Large intestine (tissue), 12 donors: ENCODE measurements at places on chromosomes 5 and 9. TPM values are rescaled to one million over a fixed set of nuclear protein-coding genes. Genes with fewer than 3 reads are reported as not detected.

- DNase-seq: peak; percentile 41
Observed at GRCh38 chr9:98401140-98402018, 145.9 kb upstream of the TBC1D2 start.

GRCh38 chr5:53819482-53819881, 259.0 kb downstream of the NDUFS4 start:
- DNase-seq: no peak

GRCh38 chr5:90644132-90644531, 85.5 kb downstream of the ADGRV1 start:
- no peak for DNase-seq

DNA sequence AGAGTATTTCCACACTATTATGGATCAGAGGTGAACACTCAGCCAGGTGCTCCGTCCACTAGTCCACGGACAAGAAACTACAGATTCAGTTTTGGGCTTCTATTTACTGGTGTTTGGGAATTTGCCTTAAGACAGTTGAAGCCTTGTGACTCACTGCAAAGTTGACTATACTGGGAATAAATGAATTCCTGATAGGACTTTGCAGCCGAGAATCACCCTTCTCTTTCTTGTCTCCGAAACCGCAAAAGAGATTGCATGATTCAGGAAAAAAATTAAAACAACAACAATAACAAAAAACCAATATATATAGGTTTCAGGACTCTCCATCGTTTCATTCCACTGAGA, 716 bp downstream of the TMEM171 start:
- no peak for DNase-seq

DNA sequence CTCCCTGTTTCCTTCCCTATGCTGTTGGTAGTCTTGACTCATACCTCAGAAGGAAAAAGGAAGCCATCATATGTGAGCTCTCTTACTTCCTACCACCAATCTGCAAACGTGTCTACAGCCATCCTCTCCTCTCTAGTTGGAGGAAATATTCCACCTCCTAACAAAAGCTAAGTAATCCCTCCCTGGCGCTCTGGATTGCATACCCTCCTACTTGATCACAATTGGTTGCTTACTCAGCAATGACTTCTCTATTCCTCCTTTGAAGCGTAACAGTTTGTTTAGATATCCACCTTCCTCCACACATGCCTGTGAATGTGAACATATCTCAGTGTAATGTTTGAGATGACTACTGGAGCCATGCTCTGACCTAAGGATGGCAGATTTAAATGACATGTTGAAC, 18.2 kb downstream of the RUSC2 start:
- no peak for DNase-seq

- DNase-seq: no peak
Observed at GRCh38 chr9:77987081-77987656, 44.4 kb downstream of the GNAQ start.

- DNase-seq: no peak
Observed at GRCh38 chr5:96037128-96037527, 75.5 kb upstream of the ELL2 start.

DNA sequence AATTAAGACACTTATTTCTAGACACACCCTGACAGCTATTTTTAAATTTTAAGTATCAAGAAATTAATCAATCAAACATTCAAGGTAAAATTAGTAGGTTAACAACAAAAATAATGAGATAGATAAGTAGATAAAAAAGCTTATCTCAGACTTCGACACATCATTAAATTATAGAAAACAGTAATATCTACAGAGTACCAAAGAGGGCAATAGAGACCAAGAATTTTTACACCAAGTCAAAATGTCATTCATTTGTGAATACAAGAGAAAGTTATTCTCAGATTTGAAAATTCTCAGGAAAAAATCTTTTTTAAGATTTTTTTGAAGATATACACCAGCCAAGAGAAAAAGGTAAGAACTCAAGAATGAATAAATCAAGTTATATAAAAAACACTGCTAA, 445.6 kb downstream of the ACTL7B start:
- DNase-seq: no peak

DNA sequence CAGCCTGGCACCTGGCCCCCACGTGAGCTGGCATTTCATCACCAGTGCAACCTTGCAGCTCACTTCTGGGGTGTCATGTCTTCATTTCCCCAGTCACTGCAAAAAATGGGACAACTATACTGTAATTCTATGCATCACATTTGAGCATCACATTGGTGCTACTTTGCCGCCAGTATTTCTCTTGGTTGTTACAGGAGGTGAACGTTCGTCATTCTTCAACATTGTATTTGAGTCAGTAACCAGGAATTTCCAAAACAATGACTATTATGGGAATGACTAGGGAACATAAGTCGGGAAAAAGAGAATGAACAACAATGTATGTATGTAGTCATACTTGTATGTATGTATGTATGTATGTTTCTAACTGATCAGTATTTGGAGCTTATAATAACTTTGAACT, 1278.0 kb downstream of the EFNA5 start:
- DNase-seq: no peak

DNA sequence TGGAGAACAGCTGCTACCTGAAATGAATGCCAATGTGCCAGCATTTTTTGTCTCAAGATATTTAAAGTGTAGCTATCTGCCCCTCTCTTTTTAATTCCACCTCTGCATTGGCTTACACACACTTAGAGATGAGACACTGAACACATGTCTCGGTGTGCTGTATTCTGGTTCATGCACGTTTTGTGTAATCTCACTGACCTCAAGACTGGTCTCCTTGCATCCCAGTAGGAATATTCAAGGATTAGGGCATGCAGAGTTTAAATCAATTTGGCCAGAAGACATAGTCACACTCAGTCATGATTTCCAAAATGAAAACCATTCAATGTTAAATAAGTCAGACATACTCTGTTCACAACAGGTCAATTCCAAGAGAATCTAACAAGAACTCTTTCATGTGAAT, 561.8 kb upstream of the TUSC1 start:
- no peak for DNase-seq

DNA sequence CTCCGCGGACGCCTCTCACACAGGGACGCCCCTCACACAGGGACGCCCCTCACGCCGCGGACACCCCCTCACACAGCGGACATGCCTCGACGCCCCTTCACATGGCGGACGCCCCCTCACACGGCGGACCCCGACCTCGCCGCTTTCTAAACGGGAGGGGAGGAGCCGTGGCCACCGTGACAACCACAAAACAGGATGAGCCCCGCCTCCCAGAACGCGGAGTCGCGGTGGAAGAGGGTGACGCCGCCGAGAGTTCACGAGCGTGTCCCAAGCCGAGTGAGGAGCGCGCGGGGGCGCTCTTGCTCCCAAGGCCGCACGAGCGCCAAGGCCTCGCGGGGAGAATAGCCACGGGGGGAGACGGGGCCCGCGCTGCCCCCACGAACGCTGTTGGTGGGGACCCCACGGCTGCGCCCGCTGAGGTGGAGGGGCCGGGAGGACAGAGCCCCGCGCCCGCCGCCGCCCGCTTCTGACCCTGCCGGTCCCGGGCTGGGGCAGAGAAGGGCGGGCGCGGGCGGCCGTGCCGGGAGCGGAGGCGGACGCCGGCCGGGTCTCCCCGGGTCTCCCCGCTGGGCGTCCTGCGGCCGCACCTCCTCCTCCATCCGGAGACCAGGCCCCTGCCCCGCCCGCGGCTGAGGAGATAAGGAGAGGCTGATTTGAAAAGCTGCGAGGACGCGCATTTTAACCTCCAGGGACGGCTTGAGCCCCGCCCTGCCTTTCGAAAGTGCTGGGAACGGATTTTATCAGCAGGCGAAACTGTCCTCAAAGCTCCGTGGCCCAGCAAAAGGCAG, 3.9 kb upstream of the NKD2 start:
- DNase-seq: peak; percentile 62

DNA sequence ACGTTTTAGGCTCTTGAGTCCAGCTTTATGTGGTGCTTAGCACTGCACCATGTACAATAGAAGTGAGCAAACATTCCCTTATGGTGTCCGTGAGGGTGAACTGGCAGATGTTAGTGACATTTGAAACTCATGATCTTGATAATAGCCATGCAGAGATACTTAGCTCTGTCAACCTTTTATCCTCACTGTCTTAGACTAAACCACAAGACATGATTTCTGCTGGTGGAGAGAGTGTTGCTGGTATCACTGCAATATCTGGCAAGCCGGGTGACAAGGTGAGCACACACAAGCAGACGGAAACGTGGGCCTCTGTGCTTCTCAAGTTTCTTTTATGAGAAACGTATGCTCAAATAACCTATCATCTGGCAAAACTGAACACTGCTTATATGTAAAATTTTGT, 68.4 kb downstream of the CAST start:
- no peak for DNase-seq

DNA sequence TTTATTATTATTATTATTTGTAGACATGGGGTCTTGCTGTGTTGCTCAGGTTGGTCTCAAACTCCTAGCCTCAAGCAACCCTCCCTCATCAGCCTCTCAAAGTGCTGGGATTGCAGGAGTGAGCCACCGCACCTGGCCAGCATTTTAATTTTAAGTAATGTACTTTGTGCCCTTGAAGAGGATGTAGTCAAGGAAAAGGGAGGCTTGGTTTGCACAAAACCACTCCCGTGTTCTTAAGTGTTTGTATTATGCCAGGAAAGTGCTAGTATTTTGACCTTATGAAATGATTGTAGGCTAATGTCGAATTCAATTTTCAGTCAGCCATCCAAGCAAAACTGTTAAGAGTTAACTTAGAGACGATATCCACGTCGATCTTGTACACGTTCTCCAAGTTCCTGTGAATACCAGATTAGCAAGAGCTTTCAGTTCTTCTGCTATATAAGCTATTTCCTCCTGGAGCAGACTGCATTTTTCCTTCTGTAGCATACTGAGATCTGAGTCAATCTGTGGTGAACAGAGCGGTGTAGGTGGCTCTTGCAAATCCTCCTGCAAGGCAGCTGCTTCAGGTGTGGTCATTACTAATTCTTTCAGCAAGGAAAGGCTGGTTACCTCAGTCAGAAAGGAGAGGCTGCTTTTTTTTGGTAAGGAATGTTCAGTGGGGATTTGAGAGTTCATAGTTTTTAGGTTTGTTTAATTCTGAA, 23.7 kb downstream of the CCDC171 start:
- DNase-seq: no peak

GRCh38 chr9:129958796-129959195, 84.2 kb downstream of the FNBP1 start:
- DNase-seq: no peak

DNA sequence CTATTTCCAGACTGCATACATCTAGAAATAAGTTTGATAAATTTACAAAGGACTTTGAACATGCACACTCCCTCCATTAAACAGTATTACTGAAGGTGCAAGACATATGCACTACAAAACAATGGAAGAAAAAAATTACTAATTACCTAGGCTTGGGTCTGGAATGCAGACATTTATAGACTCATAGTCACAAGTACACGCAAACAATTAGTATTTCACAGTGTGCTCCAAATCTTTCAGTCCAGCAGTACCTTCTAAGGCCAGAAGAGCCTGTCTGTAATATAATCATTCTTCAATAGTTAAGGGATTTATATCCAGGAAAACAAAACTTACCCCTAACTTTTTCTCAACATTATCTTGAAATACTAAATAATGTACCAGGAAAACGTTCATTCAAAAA, 11.2 kb downstream of the RICTOR start:
- peak; percentile 55 for DNase-seq

DNA sequence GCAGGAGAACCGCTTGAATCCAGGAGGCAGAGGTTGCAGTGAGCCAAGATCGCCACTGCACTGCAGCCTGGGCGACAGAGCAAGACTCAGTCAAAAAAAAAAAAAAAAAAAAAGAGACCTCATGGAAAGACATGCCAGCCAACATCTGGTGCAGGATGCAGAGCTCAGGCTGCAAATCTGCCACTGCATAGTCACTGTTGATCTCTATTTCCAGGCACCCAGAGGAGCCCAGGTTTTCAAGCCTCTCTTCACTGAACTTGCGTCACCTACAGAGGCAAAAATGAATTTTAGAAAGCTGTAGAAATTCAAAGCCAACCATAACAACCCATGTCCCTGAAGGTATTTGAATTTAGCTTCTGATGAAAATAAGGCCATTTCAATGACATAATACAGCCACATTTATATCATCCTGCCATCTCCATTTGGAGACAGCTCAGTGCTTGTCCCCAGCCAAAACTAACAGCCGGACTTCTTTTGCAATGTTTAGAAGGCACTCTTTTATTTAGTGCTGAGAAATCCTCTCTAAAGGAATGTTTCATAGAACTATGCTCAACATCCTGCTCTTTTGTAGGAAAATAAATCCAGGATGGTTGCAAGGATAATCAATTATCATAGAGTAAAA, 113.3 kb downstream of the SNX18 start:
- no peak for DNase-seq

DNA sequence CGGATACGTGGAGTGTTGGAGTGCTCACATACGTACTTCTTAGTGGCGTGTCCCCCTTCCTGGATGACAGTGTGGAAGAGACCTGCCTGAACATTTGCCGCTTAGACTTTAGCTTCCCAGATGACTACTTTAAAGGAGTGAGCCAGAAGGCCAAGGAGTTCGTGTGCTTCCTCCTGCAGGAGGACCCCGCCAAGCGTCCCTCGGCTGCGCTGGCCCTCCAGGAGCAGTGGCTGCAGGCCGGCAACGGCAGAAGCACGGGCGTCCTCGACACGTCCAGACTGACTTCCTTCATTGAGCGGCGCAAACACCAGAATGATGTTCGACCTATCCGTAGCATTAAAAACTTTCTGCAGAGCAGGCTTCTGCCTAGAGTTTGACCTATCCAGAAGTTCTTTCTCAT, 73.5 kb upstream of the OTULINL start:
- DNase-seq: no peak

DNA sequence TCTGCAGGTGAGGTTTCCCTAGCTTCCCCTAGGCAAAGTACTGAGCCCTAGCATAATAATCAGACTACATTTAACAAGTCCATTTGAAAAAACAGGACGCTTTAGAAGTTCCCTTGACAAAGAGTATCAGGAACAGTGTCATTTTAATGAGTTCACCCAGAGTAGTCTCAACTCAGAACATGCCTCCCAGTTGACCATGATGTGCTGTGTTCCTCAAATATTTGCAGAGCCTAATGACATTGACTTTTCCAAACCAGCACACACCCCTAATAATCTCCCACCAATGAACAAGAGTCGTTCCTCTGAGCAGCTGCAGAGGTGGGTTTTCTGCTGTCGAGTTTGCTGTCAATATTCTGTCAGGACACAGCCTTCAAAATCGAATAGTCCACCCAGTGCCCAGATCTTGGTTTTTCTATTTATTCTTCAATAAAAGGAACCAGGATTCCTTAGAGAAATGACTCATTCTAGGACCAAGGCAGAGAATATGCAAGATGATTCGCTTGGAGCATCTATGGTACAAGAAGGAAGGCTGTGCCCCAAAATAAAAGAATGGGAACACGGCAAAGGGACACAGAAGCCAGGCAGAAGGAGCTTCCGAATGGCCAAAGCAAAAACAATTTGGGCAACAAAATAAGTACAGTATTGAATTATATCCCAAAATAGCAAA, 57.6 kb downstream of the OTULIN start:
- DNase-seq: no peak

- DNase-seq: no peak
Observed at GRCh38 chr5:155953335-155953734, 373.6 kb upstream of the SGCD start.

F2RL2 gene
- polyA plus RNA-seq: 5.4 TPM

C9orf153 gene
- 0.22 TPM for polyA plus RNA-seq
